ENCODE measurements at places on chromosomes 2 and 18.

DNA sequence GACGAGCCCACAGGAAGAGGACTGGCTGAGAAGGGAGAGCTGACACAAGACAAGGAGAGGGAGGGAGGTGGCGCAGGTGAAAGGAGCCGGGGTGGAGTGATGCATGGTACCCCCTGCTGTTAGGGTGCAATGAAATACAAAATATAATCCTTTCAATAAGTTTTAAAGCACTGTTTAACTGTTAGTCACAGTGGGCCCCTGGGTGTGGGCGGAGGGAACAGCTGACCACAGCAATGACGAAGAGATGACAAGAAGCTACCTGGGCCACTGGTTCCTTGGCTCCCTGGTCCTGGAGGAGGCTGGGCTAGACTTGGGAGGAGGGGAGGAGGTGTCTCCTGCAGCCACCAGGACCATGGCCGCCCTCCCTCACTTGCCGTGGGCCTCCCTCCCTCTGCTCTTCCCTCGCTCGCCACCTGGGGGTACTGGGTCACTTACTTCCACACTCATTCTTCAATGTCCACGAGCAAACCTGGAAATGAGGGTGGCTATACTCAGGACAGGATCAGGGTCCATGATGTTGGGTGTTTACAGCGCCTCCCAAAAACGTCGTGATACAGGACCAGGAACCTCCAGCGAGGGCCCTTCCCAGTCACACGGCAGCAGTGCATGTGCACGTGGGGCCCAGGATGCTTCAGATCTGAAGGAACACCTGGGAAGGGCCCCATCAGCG lies 196.1 kb downstream of the ANKRD30B start:
- no peak for DNase-seq

DNA sequence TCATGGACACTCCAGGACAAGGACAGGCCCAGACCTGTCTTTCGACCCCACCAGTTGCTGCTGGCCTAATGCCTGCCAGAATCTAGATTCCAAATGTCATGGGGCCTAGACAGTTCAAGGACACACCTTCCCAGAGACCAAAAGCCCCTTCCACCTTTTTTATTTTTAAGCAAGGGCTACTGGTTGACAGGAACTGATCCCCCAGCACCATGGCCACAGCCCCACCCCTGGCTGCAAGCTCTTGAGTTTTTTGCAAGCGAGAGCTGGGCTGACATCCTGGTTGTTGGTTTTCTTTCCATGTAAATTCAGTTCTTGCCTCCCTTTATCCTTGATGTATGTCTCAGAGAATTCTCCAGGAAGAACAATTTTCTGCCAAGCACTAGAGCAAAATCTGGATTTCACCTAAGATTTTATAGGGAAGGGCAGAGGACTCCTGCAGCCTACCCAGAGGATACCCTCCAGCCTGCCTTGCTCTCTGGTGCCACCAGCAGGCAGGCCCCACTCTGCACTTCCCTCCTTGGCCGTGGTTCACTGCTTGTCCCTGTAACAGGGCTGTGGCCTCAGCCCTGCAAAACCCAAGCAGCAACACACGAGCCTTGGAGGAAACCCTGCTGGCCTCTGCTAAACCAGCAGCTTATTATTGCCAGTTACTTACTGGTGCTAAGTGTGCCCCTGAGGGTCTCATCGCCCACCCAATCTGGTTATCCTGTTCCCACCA lies 97.7 kb downstream of the TWIST2 start:
- DNase-seq, result peak; percentile 68

DNA sequence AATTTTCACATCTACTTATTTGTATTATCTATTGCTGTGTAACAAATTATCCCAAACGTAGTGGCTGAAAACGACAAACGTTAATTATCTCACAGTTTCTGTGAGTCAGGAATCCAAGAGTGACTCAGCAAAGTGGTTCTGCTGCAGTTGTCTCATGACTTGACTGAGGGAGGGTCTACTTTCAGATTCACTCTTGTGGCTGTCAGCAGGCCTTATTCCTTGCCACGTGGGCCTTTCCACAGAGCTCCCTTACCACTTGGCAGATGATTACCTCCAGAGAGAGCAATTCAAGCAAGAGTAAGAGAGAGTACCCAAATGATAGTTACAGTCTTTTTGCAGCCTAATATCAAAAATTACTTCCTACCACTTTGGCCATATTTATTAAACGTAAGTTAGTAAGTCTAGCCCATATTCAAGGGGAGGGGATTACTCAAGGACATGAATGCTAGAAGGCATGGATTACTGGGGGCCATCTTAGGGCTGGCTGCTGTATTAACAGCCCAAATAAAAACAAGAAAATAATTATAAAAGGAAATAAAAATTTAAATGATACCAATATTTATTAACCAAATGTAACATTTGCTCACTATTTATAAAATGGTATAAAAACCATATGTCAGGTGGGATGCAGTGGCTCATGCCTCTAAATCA lies 48.7 kb upstream of the NBEAL1 start:
- DNase-seq, result peak; percentile 59

DNA sequence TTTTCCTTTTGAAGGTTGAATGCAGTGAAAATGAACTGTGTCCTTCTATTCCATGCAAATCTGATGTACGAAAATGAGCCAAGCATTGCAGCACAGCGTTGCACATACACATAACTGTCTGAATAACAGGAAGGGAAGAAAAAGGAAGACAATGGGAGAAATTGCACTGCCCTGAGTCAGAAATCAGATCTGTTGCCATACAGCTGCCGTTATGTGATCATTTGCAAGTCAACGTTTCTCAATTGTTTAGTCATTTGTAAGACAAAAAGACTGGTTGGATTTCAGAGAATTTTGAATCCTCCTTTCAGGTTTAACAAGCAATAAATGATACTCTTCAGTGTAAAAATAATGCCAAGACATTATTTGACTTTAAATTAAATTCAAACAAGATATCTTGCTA lies 284.1 kb downstream of the DSEL start:
- DNase-seq, result peak; percentile 29

DNA sequence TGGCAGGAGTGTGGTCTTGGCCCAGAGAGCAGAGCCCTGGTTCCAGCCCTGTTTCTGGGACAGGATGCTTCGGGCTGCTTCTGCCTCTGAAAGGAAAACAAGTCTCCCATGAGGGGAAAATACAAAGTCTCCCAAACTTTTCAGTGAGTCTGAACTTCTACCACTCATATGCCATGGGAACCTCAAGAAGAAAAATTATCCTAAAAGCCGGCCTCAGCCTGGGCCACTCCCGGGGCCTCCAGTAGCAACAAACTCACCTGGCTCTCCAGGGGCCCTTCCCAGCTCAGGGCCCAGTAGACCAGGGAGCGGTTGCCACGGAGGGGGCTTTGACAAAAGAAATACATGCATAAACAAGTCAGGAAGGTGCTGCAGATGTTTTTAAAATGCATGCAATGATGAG lies 289.2 kb upstream of the HDAC4 start:
- peak; percentile 2 for DNase-seq

DNA sequence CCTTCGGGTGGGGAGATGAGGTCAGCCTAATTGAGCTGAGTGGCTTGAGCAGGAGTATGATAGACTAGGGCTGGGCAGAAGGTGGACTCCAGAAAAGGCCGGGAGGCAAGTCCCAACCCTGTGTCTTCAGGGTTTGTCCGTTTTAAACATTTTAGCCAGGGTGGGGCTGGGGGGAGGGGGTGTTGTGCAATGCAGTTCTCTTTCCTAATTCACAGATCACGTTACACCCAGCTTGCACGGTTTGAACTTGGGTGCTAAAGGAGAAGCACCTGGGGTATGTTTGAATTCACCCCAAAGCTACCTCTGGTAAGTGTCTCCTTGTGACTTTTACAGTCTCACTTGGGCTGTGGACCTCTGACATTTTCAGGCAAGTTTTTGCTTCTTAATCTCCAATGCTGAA lies 233.3 kb downstream of the AGAP1 start:
- DNase-seq, result no peak
